ENCODE measurements at places on chromosomes 2 and 18.

DNA sequence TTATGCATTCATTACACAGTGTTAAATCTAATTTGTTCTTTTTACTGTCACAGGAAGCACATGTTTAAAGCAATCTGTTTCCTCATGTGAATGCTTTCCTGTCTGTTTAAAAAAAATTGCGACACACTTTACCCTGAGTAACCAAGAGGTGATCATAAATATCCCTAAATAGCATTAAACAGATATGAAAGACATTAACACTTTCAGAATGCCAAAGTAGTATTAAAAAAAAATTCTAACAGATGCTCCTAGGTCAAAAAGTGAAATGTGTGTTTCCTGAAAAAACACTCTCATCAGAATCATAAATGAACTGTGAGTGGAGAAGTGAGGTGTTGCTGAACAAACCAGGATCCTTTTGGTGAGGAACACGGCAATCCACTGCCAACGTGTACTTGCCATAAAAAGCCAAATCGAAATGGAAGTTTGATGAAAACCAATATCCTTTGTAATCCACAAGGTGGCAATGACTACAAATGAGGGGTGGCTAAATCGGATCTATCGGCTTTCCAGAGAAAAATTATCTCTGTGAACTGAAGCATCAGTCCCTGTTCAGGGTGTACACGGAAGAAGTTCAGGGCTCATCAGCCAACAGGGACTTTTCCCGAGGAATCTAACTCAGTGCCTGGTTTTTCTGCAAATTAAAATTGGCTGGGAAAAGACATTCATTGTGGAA is 248.9 kb downstream of the TCF4 start:
- DNase-seq, result no peak

DNA sequence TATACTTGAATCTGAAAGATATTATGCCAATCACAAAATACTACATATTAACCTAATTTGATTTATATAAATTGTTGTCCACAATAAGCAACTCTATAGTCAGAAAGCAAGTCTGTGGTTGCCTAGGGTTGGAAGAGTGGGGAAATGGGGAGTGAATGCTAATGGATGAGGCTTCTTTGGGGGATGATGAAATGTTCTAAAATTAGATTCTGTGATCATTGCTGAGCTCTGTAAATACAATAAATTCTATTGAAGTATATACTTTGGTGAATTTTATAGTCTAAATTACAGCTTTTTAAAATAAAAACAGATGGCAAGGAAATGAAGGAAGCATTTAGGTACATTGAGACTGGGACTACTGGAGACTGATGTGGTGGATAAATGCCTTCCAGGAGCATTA is 275.5 kb downstream of the MBD2 start:
- no peak for DNase-seq

DNA sequence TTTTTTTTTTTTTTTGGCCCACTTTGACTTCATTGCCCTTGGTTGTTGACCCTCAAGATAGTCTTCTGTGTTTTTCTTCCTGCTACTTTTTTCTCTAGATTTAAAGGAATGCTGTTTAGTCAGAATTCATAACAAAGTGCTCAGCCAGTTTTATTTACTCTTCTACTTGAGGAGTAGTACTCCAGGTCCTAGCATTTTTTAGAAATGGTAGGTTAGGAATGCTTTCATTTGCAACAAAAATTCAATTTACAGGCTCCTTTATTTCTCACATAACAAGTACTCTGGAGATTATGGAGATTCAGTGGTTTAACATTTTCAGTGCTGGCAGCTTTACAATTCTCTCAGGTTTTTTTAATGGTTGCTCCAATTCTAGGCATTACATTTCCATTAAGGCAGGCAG is 58.2 kb downstream of the KIAA1328 start:
- no peak for DNase-seq

- DNase-seq, result no peak
Measured at GRCh38 chr2:36356990-36357846, 1.6 kb downstream of the CRIM1 start.

DNA sequence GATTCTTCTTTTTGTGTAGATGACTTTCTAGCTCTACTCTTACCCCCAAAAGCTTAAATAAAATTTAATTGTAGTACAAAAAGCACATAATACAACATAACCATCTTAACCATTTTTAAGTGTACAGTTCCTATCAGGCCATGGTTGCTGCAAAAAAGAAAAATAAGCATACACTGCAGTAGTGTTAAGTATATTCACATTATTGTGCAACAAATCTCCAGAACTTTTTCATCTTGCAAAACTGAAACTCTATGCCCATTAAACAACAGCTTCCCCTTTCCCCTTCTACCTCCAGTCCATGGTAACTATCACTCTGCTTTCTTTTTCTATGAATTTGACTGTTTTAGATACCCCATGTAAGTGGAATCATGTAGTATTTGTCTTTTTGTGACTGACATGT is 18.1 kb downstream of the PPM1B start:
- DNase-seq, result no peak

- no peak for DNase-seq
Measured at GRCh38 chr2:107008843-107009242, 122.9 kb upstream of the ST6GAL2 start.

GRCh38 chr2:57842531-57842930 is 204.1 kb upstream of the VRK2 start:
- DNase-seq, result peak; percentile 10

DNA sequence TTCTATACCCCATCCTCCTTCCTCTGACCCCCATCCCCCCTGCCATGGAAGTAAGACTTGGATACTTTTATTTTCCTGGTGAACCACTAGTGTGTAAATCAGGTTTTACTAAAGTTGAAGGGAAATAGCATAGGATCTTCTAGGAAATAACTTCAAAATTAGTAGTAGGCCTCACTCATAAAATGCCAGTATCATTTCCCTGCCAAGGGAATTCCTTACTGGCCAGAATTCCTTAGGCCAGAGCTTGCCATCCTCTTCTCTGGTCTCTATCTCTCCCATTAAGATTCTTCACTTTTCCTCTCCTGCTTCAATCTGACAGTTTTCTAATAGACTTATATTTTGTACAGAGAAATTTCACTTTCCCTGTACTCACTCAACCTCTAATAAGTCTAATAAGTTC is 322.8 kb upstream of the TANK start:
- DNase-seq, result no peak

DNA sequence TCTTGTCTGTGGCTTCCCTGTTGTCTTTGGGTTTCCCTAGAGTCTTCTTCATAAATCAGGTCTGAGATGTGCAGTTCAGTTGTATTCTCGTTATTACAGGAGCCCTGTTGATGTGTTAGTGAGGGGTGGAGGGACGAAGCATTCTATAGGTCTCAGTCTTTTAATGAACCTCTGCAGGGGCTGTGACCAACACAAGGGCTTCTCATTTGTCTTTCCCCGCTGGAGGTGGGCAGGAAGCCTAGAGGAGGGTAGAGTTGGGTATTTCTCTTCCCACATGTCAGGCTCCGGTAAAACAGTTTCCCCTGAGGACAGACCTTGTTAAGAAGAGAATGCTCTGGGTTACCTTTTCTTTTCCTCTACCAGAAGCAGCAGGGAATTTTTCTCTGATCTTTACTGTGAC is 31.2 kb downstream of the PROC start:
- no peak for DNase-seq

Data from epithelial cell of prostate (primary cell).